ENCODE measurements at places on chromosomes 2 and 18.
A peak's percentile ranks its signal among the peaks of the same experiment; 100 is the strongest.

DNA sequence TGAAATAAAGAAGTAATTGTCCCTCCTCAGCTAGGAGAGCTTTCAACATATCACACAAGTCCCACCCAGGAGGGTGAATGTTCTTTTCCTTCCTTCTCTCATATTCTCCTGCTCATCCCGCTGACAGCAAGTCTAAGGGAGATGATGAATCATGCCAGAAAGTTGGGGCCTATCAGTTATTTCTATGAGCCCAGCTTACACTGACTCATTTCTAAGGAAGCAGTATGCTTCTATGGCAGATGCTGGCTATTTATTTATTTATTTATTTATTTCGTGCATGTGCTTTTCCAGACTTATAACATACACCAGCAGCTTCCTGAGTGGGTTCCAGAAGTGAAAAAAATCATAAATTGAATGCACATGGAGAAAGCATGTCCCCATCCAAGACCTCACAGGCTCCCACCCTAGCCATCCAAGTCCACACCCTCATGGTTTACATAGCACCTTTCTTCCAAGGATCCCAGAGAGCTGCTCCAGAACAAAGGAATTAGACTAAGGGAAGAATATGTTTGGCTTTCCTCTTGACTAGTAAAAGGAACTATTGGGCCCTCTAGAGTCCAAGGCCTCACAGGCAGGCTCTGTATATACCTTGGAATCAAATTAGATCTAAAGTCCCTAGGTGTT, 1074.2 kb upstream of the ZEB2 start:
- DNase-seq = no peak

GRCh38 chr2:129936334-129936934, 43.0 kb upstream of the RAB6C start:
- no peak for DNase-seq

GRCh38 chr18:44098551-44099098, 582.1 kb upstream of the SETBP1 start:
- no peak for DNase-seq

DNA sequence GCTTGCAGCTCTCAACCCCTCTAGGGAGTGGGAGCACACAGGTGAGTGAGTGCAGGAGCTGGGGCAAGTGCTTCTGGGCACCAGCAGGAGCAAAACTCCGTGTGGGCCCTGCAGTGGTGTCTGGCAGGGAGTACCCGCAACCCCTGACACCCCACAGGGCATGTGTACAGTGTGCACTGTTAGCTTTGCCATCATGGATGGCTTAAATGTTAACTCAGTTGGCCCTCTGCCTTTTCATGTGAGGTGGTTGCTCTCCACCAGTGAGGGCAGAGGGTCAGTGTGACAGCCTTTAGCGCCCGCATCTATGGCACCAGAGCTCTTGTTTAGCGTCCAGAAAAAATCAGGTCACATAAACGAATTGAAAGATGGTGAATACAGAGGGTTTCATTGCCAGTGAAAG, 92.7 kb downstream of the TPGS2 start:
- DNase-seq = no peak

GRCh38 chr2:34031097-34031496, 432.0 kb upstream of the FAM98A start:
- DNase-seq = no peak

- no peak for DNase-seq
These were observed 16.3 kb upstream of the ITGAV start for GRCh38 chr2:186573531-186573930.

DNA sequence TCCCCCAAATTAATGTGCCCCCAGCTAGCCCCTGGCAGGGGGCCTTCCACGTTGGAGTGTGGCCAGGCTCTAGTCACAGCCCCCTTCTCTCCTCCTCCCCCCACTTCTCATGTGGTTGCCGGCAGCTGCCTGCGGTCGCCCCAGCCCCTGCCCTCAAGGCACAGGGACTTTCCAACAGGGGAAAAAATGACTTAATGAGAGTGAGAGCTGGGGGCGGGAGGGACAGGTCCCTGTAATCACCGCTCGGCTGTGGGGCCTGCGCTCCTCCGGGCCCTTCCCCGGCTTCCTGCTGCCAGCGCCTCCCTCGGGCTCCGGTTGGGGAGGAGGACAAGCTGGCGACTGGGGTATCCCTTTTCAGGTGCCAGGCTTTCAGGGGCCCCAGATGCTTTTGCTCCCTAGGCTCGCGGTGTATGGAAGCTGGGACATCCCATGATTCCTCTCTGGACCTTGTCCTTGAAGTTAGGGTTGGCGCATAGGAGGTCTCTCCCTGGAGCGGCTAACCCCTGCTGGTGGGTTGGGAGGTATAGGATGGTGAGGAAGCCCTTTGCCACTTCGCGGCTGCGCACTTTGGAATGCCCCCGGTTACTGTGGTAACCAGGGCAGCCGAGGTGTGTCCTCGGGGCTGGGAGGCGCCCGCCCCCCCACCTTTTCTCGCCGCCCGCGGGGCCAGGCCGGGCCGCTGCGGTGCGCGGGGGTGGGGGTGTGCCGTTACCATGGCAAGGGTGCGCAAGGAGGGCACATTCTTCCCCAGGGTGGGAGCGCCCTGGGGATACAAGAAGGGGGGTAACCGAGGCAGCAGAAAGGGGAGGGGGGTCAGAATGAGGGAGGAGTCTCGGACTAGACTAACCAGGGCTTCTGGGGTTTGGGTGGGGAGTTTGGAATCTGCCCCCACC, 16.1 kb downstream of the WNT10A start:
- DNase-seq = peak; percentile 25

DNA sequence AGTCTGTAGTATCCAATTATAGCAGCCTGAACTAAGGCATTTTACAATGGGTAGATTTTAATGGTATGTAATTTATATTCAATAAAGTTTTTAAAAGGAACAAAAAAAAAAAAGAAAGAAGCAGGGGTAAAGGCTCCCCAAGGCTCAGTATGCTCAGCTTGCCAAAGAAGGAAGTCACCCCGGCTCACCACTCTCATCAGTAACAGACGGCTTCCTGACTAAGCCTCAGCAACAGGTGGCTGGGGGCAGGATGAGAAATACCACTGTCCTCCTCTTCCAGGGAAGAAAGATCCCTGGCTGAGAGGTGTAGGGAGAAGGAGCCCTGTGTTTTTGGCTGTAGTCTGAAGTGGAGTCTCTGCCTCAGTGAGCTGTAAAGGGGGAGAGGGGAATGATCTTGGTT, 121.2 kb downstream of the ARHGEF4 start:
- no peak for DNase-seq

DNA sequence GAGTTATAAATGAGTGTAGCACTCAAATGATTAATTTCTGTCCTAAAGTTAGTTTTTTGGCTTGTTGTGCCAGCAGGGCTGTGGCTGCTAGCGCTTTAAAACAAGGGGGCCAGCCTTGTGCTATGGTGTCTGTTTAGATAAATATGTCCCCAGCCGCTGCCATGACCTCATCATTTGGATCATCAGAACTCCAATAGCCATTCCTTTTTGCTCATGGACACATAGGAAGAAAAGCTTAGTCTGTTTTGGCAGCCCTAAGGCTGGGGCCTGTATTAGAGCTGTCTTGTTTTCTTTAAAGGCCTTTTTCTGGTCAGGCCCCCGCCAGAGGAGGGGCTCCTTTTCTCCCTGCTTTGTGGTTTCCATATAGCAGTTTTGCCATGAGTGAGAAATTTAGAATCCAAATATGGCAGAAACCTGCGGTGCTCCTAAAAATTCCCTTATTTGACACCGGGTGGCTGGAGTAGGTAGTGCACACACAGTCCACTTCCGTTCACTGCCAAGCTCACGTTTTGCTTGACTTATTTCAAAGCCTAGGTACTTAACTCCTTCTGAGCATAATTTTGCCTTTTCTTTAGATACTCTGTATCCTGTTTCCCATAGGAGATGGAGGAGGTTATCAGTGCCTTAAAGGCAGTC, 60.4 kb upstream of the SLC35G4 start:
- DNase-seq = no peak

GRCh38 chr2:134718817-134719814, at the start of gene TMEM163:
Gene TMEM163, minus strand, starts transcription at chr2:134719000.
- DNase-seq = peak; percentile 31

GRCh38 chr2:106160786-106161261, 33.3 kb downstream of the UXS1 start:
- no peak for DNase-seq

GRCh38 chr2:98915751-98916358, 20.2 kb downstream of the CRACDL start:
- DNase-seq = no peak

GRCh38 chr2:176582990-176583481, 313.8 kb downstream of the MTX2 start:
- no peak for DNase-seq

- peak; percentile 80 for DNase-seq
These were observed 12.2 kb upstream of the SKOR2 start for GRCh38 chr18:47263430-47264307.

GRCh38 chr2:171391532-171391931, 42.3 kb downstream of the METTL8 start:
- DNase-seq = no peak

GRCh38 chr18:27136208-27136535, 48.9 kb downstream of the CHST9 start:
- DNase-seq = no peak

DNA sequence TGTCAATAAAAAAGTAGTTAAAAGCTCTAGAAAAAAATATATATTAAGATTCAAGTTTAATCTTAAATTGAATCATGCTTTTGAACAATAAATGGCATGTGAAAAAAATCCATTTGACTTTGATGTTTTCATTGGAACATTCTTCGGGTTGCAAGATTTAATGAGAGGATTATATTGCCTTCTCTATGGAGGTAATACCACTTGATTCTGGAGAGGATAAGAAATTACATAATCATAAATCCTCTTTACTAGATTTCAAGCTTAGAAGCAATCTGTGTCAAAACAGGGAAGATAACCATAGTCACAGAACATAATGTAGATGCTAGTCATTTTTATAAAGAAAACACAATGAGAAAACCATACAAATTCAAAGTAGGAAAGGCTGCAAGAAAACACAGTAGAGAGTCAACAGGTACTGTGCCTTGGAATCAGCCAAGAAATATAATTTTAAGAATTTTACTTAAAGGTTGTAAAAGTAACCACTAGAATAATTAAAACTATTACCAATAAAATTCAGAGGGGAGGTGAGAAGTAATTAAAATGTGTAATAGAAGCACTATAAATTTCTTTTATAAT, 18.7 kb upstream of the MAPRE2 start:
- no peak for DNase-seq

GRCh38 chr2:75431763-75432162, 129.0 kb downstream of the EVA1A start:
- no peak for DNase-seq

- DNase-seq = no peak
These were observed 53.0 kb upstream of the CCDC150 start for GRCh38 chr2:196586511-196586991.

- no peak for DNase-seq
These were observed 172.3 kb downstream of the ALPK2 start for GRCh38 chr18:58456625-58457024.

GRCh38 chr18:45166341-45166835, 448.9 kb upstream of the SLC14A2 start:
- DNase-seq = no peak

DNA sequence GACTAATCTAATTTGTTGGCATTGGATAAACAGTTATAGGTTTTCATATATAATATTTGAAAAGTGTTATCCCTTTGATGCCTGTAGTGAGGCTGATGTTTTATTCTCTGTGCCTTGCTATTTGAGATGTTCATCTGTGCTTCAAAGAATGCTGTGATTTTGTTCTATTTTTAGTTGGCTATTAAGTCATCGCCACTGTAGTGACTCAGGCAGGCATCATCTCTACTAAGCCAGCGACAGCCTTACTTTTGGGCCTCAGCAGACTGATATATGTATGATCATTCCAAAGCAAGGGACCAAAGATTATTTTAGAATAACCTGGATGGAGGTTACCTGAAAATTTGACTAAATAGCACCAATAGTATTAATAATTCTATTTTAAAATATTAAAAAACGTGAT, 1674.5 kb upstream of the NXPH2 start:
- DNase-seq = no peak

Data from NCI-H1930 (cell line).